ENCODE measurements at places on chromosomes 7 and 10. TPM values are rescaled to one million over a fixed set of nuclear protein-coding genes. Genes with fewer than 3 reads are reported as not detected.

GALNT17 gene
- not detected for total RNA-seq

NODAL gene
- not detected for total RNA-seq

TMEM168 gene
- 18.2 TPM for total RNA-seq

GRCh38 chr7:146889806-146890555, 773.4 kb downstream of the CNTNAP2 start:
- no peak overlapping the region for H3K27ac ChIP-seq
- DNase-seq: no peak

GRCh38 chr7:43888993-43889945, 17.1 kb downstream of the URGCP start:
- no peak for DNase-seq
- H3K27me3 ChIP-seq: no peaks in the 10 kb centered on the region
- peaks cover 7% of the 10 kb centered on the region for H3K36me3 ChIP-seq
- no peak overlapping the region for H3K4me3 ChIP-seq
- no peak overlapping the region for H3K27ac ChIP-seq
- peaks cover 10% of the 10 kb centered on the region for H3K4me1 ChIP-seq

DNA sequence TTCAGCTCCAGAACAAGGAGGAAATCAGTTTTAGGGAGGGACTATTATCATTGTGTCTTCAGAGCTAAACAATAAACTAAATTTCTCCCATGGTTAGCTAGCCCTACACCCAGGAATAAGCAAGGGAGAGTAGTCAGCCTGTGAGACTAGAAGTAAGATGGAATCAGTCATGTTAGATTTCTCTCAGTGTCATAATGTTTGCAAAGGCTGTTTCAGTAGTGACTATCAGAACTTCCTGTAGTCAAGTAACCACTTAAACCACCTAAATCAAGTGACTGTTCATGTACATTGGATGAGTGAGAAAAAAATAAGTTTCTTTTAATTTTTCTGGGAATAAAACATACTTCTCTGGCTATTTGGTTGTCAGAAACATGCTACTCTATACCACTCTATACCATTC, 121.6 kb downstream of the KCND2 start:
- H3K27me3 ChIP-seq: no peaks in the 10 kb centered on the region
- no peak overlapping the region for H3K4me3 ChIP-seq
- H3K4me1 ChIP-seq: no peaks in the 10 kb centered on the region
- no peak overlapping the region for H3K27ac ChIP-seq

GRCh38 chr10:122251459-122252255, 19.4 kb upstream of the BTBD16 start:
- DNase-seq: no peak
- no peak overlapping the region for H3K27ac ChIP-seq
- H3K4me3 ChIP-seq: no peak overlapping the region
- H3K4me1 ChIP-seq: no peaks in the 10 kb centered on the region
